Prostate gland (tissue), 2 donors: ENCODE measurements at places on chromosomes 13 and 19.

DNA sequence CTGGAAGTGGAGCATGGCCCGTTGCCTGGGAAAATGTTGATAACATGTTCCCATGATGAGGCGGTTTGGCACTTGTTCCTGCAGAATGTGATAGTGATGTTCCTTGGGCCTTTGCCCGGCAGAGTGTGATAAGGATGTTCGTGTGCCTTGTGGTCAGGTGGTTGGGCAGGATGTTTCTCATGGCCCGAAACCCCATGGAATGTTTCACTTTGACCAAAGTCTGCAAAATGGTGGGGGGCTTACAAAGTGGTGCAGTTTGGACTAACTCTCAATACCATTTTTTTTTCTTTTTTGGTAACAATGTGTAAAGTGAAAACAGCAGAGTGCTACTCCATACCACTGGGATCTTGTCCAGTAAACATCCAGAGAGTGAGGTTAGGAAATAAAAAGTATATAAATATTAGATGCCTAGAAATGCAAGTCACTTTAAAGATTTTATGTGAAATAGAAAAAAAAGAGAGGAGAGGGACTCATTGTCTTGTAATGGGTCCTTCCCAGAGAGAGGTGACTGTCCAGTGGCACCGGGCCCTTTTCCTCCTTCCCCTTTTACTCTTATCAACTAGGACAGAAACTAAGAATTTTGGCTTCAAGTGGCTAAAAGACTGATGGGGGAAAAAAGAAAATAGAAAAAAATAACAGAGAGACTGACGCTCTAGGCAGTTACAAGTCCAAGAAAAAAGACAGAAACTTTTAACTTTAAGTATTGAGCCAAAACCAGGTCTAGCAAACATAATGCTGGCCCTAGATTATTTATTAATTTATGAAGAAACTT lies 5.7 kb downstream of the FPR3 start:
- no peak for DNase-seq
- no peaks in the 10 kb centered on the region for H3K4me1 ChIP-seq
- H3K36me3 ChIP-seq = no peaks in the 10 kb centered on the region
- no peak overlapping the region for H3K4me3 ChIP-seq

GRCh38 chr13:32232263-32232662 lies 82.9 kb downstream of the ZAR1L start:
- no peak overlapping the region for H3K27ac ChIP-seq
- no peaks in the 10 kb centered on the region for H3K4me1 ChIP-seq
- no peaks in the 10 kb centered on the region for H3K27me3 ChIP-seq

GRCh38 chr13:30730526-30730925 lies 4.8 kb upstream of the ALOX5AP start:
- DNase-seq = no peak
- H3K27me3 ChIP-seq = no peaks in the 10 kb centered on the region
- no peaks in the 10 kb centered on the region for H3K4me1 ChIP-seq
- no peak overlapping the region for H3K27ac ChIP-seq
- H3K4me3 ChIP-seq = no peak overlapping the region
- H3K36me3 ChIP-seq = no peaks in the 10 kb centered on the region

DNA sequence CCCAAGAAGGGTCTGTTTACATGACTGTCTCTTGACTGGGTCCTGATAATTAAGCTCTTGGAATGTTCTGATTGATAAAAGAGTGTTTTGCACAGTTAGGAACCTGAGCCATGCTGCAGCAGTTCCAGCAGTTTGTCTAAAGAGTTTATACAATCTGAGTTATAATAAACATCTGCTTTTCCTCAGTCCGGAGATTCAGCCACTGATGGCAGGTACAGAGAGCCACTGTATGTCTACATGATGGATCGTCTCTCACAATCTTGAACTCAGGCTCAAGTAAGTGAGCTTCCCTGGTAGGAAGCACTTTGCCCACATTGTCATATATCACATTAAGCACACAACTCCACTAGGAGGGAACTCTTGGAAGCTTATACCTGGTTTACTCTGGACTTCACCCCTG lies 84.3 kb downstream of the UGGT2 start:
- no peaks in the 10 kb centered on the region for H3K27me3 ChIP-seq
- DNase-seq = no peak
- no peak overlapping the region for H3K27ac ChIP-seq
- H3K4me1 ChIP-seq = no peaks in the 10 kb centered on the region
- no peaks in the 10 kb centered on the region for H3K36me3 ChIP-seq

- H3K36me3 ChIP-seq = no peaks in the 10 kb centered on the region
- no peaks in the 10 kb centered on the region for H3K27me3 ChIP-seq
- H3K4me3 ChIP-seq = no peak overlapping the region
- H3K4me1 ChIP-seq = no peaks in the 10 kb centered on the region
- no peak overlapping the region for H3K27ac ChIP-seq
- DNase-seq = no peak
Measured at GRCh38 chr13:66414066-66414800, 815.9 kb downstream of the PCDH9 start.

GRCh38 chr19:34426096-34426661 lies 2.0 kb upstream of the UBA2 start:
- no peak for DNase-seq
- no peak overlapping the region for H3K4me3 ChIP-seq
- no peaks in the 10 kb centered on the region for H3K4me1 ChIP-seq
- H3K36me3 ChIP-seq = no peaks in the 10 kb centered on the region

GRCh38 chr13:111526922-111527321 lies 206.5 kb downstream of the TEX29 start:
- no peak overlapping the region for H3K4me3 ChIP-seq
- no peaks in the 10 kb centered on the region for H3K4me1 ChIP-seq
- H3K27ac ChIP-seq = no peak overlapping the region

- H3K27ac ChIP-seq = no peak overlapping the region
- no peaks in the 10 kb centered on the region for H3K27me3 ChIP-seq
- H3K4me3 ChIP-seq = no peak overlapping the region
- DNase-seq = no peak
- H3K36me3 ChIP-seq = no peaks in the 10 kb centered on the region
- H3K4me1 ChIP-seq = no peaks in the 10 kb centered on the region
Measured at GRCh38 chr13:114288157-114288591, 6.8 kb downstream of the UPF3A start.

- H3K36me3 ChIP-seq = no peaks in the 10 kb centered on the region
- H3K27ac ChIP-seq = no peak overlapping the region
- no peak for DNase-seq
- no peaks in the 10 kb centered on the region for H3K4me1 ChIP-seq
Measured at GRCh38 chr13:36666477-36667229, 7.2 kb upstream of the SERTM1 start.

DNA sequence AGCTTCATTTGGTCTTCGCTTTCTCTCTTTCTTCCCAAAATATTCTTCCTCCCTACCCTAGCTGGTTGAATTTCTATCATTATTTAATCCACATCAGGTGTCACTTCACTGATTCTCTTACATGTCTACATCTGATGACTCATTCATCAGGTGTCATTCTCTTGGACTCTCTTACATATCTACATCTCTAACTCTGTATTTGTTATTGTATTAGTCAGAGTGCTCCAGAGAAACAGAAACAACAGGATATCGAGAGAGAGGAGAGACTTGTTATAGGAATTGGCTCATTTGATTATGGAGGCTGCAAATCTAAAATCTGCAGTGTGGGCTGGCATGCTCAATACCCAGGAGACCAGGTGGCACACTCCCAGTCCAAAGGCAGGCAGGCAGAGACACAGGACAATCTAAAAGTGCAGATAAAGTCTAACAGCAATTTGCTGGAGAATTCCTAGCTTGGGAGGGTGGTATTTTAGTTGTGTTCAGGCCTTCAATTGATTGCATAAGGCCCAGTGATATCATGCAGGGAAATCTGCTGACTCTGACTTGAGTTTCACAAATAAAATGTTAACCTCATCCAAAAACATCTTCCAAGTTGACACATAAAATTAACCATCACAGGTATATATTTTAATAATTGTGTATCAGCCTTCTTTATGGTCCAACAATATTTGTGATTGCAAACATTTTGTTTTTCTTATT lies 541.4 kb upstream of the SLITRK5 start:
- no peak overlapping the region for H3K4me3 ChIP-seq
- DNase-seq = no peak
- H3K36me3 ChIP-seq = no peaks in the 10 kb centered on the region

DNA sequence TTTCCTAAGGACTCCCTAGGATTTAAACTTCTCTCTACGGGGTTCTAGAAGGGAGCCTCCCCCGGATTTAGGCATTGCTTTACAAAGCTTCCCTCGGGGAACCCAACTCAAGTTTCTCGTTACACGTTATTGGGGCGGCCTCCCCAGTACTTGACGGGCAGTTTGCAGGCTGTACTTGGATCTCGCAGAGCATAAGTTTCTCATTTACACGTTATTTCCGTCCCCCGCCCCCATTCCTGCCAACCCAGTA lies 584 bp downstream of the SMG9 start:
- H3K27ac ChIP-seq = peak overlapping the region; percentile 95
- no peaks in the 10 kb centered on the region for H3K36me3 ChIP-seq
- DNase-seq = no peak
- peak overlapping the region; percentile 61 for H3K4me3 ChIP-seq
- H3K27me3 ChIP-seq = no peaks in the 10 kb centered on the region

DNA sequence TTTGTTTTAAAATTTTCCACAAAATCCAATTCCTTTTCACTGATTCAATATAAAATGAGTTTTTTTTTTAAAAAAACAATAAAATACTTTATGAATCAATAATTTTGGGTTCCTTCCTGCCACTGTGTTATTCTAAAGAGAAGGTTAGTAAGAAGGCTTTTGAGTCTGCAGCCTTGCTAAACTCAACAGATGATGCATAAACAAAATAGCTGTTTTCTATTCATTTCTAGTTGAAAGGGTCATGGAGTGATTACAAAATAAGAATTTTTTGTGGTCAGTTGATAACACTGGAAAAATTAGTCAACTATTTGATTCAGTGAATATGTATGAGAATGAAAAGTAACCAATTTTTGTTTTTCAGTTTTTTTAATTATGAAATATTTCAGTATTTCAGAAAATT lies 169.9 kb downstream of the VWA8 start:
- no peaks in the 10 kb centered on the region for H3K27me3 ChIP-seq
- H3K27ac ChIP-seq = no peak overlapping the region
- H3K36me3 ChIP-seq = no peaks in the 10 kb centered on the region
- DNase-seq = no peak
- no peak overlapping the region for H3K4me3 ChIP-seq

- no peak overlapping the region for H3K4me3 ChIP-seq
- H3K27me3 ChIP-seq = peaks cover 2% of the 10 kb centered on the region
- no peaks in the 10 kb centered on the region for H3K36me3 ChIP-seq
- no peak for DNase-seq
Measured at GRCh38 chr19:46634656-46635218, 1.3 kb downstream of the GNG8 start.

DNA sequence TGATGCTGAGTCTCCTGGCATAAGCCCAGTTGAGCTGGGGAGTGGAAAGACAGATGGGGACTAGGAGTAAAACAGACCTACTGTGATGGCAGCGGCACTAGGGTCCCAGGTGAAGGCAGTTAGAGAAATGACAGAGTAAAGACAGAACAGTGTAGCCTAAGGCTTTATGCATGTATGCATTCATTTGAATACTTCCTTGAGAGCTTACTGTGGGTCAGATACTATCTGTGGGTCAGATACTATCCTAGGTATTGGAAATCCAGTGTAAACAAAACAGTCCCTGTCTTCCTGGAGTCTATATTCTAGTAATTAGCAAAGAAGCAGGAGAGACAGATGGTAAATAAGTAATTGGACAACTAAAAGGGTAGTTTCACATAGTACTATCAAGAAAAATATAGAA lies 73.7 kb upstream of the LRCH1 start:
- no peak overlapping the region for H3K4me3 ChIP-seq
- H3K27me3 ChIP-seq = no peaks in the 10 kb centered on the region
- no peak for DNase-seq
- no peaks in the 10 kb centered on the region for H3K4me1 ChIP-seq

DNA sequence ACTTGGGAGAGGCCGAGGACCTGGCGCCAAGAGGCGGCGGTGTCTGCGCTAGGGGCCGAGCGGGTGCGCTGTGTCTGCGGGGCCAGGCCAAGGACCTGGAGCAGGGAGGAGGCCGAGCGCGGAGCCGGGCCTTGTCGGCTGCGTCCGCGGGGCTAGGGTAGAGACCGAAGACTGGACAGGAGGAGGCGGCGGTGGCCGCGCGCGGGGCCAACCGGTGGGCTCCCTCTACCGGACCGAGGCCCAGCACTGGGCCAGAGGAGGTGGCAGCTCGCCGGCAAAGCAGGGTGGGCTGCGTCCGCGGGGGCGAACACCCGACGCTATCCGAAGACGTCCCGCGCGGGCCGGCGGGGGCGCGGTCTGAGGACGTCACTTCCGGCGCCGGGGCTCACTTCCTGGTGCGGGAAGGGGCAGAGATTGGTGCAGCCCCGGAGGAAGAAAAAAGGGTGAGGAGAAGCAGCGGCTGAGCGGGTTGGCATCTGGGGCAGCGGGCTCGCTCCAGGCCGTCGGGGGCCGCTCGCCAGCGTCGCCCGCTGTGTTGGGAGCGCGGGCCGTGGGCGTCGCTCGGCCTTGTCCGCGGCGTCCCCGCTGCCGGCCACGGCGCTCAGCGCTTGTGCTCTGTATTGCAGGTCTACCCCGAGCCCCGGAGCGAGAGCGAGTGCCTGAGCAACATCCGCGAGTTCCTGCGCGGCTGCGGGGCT lies 38.3 kb downstream of the ARHGEF7 start:
- peak overlapping the region; percentile 99 for H3K4me3 ChIP-seq
- H3K4me1 ChIP-seq = peaks cover 6% of the 10 kb centered on the region
- H3K27me3 ChIP-seq = no peaks in the 10 kb centered on the region

DNA sequence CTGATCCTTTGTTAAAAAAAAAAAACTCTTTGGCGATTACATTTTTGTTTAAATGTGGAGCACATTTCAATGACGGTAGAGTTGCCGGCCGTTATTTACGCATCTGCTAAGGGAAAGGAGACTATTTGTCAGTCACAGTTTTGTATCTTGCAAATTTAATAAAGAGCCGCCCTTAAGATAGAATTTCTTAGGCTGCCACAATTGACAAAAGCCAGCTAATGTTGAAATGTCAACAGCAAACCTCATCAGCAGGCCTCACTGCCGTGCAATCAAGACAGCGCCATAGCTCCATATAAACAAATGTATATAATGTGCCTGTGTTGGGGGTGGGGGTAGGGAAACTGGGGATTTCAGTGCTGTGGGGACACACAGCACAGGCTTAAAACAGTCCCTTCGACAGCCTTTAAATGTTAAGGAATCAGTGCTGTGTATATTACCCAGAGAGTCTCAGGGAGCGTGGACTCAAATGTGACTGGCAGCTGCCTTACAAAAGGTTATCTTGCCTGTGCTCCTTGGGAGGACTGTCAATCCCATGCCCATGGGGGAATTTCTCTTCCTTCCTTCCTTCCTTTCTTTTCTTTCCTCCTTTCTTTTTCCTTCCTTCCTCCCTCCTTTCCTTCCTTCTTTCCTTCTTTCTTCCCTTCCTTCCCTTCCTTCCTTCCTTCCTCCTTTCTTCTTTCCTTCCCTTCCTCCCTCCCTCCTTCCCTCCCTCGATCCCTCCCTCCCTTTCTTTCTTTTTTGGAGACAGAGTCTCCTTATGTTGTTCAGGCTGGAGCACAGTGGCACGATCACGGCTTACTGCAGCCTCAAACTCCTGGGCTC lies 108.0 kb downstream of the URI1 start:
- H3K4me3 ChIP-seq = no peak overlapping the region
- DNase-seq = no peak

- no peak overlapping the region for H3K4me3 ChIP-seq
- H3K27me3 ChIP-seq = no peaks in the 10 kb centered on the region
- peaks cover 5% of the 10 kb centered on the region for H3K4me1 ChIP-seq
- DNase-seq = no peak
- H3K36me3 ChIP-seq = no peaks in the 10 kb centered on the region
- H3K27ac ChIP-seq = no peak overlapping the region
Measured at GRCh38 chr13:75558145-75558840, 8.7 kb downstream of the UCHL3 start.

GRCh38 chr13:28181413-28181812 lies 43.1 kb downstream of the PAN3 start:
- no peaks in the 10 kb centered on the region for H3K27me3 ChIP-seq
- no peaks in the 10 kb centered on the region for H3K36me3 ChIP-seq
- no peak overlapping the region for H3K27ac ChIP-seq
- no peak overlapping the region for H3K4me3 ChIP-seq
- DNase-seq = no peak
- no peaks in the 10 kb centered on the region for H3K4me1 ChIP-seq
